ENCODE measurements at places on chromosomes 6 and 20. TPM values are rescaled to one million over a fixed set of nuclear protein-coding genes. Genes with fewer than 3 reads are reported as not detected.
A peak's percentile ranks its signal among the peaks of the same experiment; 100 is the strongest.

GRCh38 chr20:46963196-46963529 is 68.5 kb downstream of the EYA2 start:
- H3K4me3 ChIP-seq: no peak overlapping the region
- no peaks in the 10 kb centered on the region for H3K4me1 ChIP-seq
- no peaks in the 10 kb centered on the region for H3K27me3 ChIP-seq
- no peaks in the 10 kb centered on the region for H3K36me3 ChIP-seq

DNA sequence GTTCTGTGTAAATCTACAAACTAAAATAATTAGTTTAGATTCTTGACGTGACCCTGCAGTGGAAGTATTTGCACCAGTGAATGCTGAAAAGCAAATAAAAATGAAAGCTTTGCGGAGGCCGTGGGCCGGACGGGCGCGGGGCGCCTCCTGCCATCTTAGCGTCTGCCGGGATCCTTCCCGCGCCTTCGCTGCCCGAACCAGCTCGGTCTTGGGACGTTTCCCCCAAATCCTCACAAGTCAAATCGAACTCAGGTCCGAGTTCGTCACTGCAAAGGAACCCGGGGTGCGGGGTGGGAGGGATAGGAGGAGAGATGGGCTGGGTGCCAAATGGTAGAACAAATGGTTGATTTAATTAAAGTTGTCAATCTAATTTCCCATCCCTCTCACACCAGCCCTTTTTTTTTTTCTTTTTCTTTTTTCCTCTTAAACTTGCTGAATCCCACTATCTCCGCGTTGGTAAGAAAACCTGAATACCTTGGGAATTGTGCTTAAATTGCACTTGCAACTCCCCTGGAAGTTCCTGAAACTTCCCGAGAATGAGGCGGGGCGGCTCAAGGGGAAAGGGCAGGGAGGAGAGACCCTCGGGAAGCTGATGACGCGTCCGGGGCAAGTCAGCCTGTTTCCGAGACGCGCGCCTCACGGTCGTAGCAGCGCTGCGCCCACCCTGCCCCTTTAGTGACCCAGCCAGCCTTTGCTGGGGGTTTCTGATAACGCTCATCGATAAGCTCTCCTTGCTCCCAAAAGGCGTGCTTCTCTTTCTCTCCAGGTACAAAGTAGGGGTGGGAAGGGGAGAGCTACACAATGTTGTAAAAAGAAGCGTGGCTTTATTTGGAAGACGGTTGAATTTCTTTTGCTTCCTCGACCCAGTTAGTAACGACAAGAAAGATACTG is 1.8 kb downstream of the GJA1 start:
- H3K27ac ChIP-seq: peak overlapping the region; percentile 84
- peaks cover 4% of the 10 kb centered on the region for H3K4me1 ChIP-seq
- H3K36me3 ChIP-seq: no peaks in the 10 kb centered on the region
- DNase-seq: peak; percentile 53
- H3K4me3 ChIP-seq: peak overlapping the region; percentile 63

GRCh38 chr20:37342231-37343177 is 3.4 kb upstream of the SRC start:
- H3K4me1 ChIP-seq: peaks cover 5% of the 10 kb centered on the region
- H3K4me3 ChIP-seq: no peak overlapping the region
- H3K27me3 ChIP-seq: no peaks in the 10 kb centered on the region
- no peaks in the 10 kb centered on the region for H3K36me3 ChIP-seq
- no peak overlapping the region for H3K27ac ChIP-seq

DNA sequence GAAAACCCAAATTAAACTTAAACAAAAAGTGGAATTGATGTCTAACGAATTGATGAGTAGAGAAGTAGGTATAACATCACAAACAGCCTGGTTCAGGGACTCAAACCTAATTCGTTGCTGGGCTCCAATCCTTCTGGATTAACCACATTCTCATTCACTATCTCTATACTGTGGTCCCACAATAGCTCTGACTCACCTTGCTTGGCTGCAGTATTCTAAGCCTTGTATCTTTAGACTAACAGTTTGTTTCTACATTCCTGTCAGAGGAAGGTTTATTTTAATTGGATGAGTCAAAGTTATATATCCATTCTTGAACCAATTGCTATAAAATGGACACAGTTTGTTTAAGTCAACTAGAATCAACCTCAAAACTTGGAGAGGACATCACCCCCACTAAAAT is 530.5 kb upstream of the PTCHD4 start:
- no peaks in the 10 kb centered on the region for H3K4me1 ChIP-seq
- H3K36me3 ChIP-seq: no peaks in the 10 kb centered on the region
- H3K4me3 ChIP-seq: no peak overlapping the region
- H3K27ac ChIP-seq: no peak overlapping the region
- no peaks in the 10 kb centered on the region for H3K27me3 ChIP-seq

DNA sequence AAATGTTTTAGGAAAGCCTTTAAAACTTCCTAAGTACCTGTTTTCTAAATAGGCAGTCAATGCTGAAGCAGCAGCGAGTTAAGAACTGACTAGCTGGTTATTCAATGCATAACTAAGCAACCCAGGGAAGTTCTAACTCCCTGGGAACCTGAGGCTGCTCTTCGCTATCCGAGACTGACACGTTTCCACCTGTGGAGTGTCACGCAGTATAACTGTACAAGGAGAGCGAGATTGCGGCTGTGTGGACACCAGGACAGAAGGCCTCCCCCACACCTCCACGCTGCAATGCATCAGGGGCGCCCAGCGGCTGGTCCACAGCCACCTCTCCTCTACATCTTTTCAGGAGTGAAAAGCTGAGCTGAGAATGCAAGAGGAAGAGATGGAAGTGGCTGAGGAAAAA is 8.0 kb downstream of the PXDC1 start:
- peaks cover 4% of the 10 kb centered on the region for H3K4me1 ChIP-seq
- DNase-seq: no peak
- H3K27me3 ChIP-seq: no peaks in the 10 kb centered on the region

DNA sequence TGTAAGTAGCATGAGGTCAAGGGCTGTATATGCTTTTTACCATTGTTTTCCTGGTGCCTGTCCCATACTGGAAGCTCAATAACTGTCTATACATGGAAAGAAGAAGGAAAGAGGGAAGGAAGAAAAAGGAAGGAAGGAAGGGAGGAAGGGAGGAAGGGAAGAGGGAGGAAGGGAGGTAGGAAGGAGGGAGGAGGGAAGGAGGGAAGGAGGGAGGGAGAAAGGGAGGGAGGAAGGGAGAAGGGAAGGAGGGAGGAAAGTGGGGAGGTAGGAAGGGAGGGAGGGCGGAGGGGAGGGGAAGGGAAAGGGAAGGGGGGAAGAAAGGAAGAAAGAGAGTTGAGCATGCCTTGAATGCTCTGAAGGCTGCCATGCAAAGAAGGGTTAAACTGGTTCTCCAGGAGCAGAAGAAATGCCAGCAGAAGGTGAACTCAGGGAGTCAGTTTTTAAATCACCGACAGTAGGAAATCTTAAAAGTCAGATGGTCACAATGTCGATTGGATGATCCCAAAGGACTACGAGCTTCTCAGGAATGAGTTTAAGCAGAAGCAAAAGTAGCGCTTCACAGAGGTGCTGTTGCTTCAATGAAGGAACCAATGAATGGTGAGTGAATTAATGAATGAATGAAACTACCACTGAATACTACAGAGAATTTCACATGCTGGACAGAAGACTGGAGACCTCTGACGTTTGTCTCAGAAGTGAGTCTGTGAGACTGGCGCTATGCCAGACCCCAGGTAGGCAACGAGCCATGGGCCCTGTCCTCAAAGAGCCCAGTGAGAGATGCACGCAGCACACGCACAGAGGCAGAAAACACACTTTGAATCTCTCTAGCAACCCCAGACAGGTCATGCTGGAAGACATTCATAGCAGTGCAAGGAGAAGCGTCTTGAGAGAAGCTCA is 117.6 kb downstream of the MRPL14 start:
- H3K27ac ChIP-seq: no peak overlapping the region
- H3K4me1 ChIP-seq: no peaks in the 10 kb centered on the region
- no peaks in the 10 kb centered on the region for H3K36me3 ChIP-seq
- no peaks in the 10 kb centered on the region for H3K27me3 ChIP-seq

DNA sequence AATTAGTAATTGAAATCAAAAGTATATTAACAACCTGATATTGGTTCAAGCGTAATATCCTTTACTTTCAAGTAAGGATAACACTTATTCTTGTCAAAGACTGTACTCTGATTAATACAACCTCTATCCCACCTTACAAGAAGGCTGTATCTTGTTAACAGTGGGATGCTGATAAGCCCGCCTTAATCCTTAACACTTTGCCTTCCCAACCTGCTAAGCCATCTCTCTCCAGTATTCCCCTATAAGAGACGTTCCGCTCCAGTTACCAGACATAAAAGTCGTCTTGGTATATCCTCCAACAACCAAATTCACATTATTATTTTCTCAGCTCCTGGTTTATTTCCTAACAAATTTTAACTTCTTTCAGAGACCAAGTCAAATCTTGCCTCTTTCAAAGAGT is 2.0 kb downstream of the BTBD9 start:
- H3K4me1 ChIP-seq: peaks cover 5% of the 10 kb centered on the region
- no peak overlapping the region for H3K4me3 ChIP-seq
- no peak overlapping the region for H3K27ac ChIP-seq
- H3K27me3 ChIP-seq: no peaks in the 10 kb centered on the region

GRCh38 chr6:112800916-112801315 is 453.8 kb downstream of the RFPL4B start:
- DNase-seq: no peak
- H3K36me3 ChIP-seq: no peaks in the 10 kb centered on the region
- no peak overlapping the region for H3K27ac ChIP-seq
- no peaks in the 10 kb centered on the region for H3K4me1 ChIP-seq
- no peak overlapping the region for H3K4me3 ChIP-seq

- peaks cover 1% of the 10 kb centered on the region for H3K4me1 ChIP-seq
- H3K27me3 ChIP-seq: no peaks in the 10 kb centered on the region
- peak overlapping the region; percentile 69 for H3K4me3 ChIP-seq
- no peaks in the 10 kb centered on the region for H3K36me3 ChIP-seq
- H3K27ac ChIP-seq: peak overlapping the region; percentile 100
Measured at GRCh38 chr6:163416557-163417253, 2.2 kb downstream of the QKI start.

GRCh38 chr6:39041072-39041471 is 7.5 kb upstream of the GLP1R start:
- no peak overlapping the region for H3K27ac ChIP-seq
- H3K4me1 ChIP-seq: no peaks in the 10 kb centered on the region
- DNase-seq: no peak
- no peaks in the 10 kb centered on the region for H3K27me3 ChIP-seq
- no peaks in the 10 kb centered on the region for H3K36me3 ChIP-seq

- no peaks in the 10 kb centered on the region for H3K4me1 ChIP-seq
- no peak for DNase-seq
- no peaks in the 10 kb centered on the region for H3K36me3 ChIP-seq
- no peak overlapping the region for H3K27ac ChIP-seq
Measured at GRCh38 chr6:133396233-133396983, 155.3 kb downstream of the EYA4 start.

GRCh38 chr6:86683132-86683908 is 254.0 kb upstream of the HTR1E start:
- no peak for DNase-seq
- no peaks in the 10 kb centered on the region for H3K27me3 ChIP-seq
- H3K4me1 ChIP-seq: no peaks in the 10 kb centered on the region
- no peak overlapping the region for H3K27ac ChIP-seq
- H3K36me3 ChIP-seq: no peaks in the 10 kb centered on the region

DNA sequence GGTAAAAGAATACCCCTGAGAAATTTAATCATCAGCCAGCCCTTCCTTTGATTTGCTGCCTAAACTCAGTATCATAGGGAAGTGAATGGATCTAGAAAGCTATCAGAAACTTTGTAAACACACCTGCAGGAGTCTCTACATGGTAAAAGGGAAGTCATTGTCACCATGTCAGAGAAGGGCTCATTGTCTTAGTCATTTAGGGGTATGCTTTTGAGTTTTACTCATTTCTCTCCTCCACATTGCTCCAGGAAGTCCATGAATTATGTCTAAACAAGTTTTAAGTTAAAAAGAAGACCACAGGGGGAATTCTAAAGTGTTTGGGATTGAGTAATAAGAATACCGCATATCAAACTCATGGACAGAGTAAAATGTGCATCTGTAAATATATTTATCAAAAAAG is 2.5 kb downstream of the SLC17A1 start:
- no peak overlapping the region for H3K4me3 ChIP-seq
- H3K27ac ChIP-seq: no peak overlapping the region
- H3K36me3 ChIP-seq: no peaks in the 10 kb centered on the region
- H3K4me1 ChIP-seq: no peaks in the 10 kb centered on the region

GRCh38 chr20:416950-417800 is 9.1 kb downstream of the RBCK1 start:
- no peaks in the 10 kb centered on the region for H3K27me3 ChIP-seq
- H3K36me3 ChIP-seq: no peaks in the 10 kb centered on the region
- no peak for DNase-seq
- H3K4me3 ChIP-seq: no peak overlapping the region

- DNase-seq: peak; percentile 64
- H3K27ac ChIP-seq: no peak overlapping the region
- no peak overlapping the region for H3K4me3 ChIP-seq
- no peaks in the 10 kb centered on the region for H3K27me3 ChIP-seq
Measured at GRCh38 chr20:38144974-38145728, 19.9 kb downstream of the TGM2 start.

GRCh38 chr6:157089258-157089657 is 234.1 kb downstream of the TMEM242 start:
- no peaks in the 10 kb centered on the region for H3K36me3 ChIP-seq
- H3K4me1 ChIP-seq: peaks cover 14% of the 10 kb centered on the region
- H3K27me3 ChIP-seq: no peaks in the 10 kb centered on the region
- DNase-seq: no peak
- H3K4me3 ChIP-seq: no peak overlapping the region

- H3K4me1 ChIP-seq: peaks cover 17% of the 10 kb centered on the region
- DNase-seq: no peak
- H3K27me3 ChIP-seq: no peaks in the 10 kb centered on the region
- no peak overlapping the region for H3K4me3 ChIP-seq
- peak overlapping the region; percentile 78 for H3K27ac ChIP-seq
Measured at GRCh38 chr6:108942556-108943492, 94.6 kb downstream of the ARMC2 start.

- no peak overlapping the region for H3K4me3 ChIP-seq
- no peaks in the 10 kb centered on the region for H3K27me3 ChIP-seq
- DNase-seq: no peak
- H3K27ac ChIP-seq: no peak overlapping the region
Measured at GRCh38 chr20:51416532-51417249, 125.8 kb downstream of the NFATC2 start.

DNA sequence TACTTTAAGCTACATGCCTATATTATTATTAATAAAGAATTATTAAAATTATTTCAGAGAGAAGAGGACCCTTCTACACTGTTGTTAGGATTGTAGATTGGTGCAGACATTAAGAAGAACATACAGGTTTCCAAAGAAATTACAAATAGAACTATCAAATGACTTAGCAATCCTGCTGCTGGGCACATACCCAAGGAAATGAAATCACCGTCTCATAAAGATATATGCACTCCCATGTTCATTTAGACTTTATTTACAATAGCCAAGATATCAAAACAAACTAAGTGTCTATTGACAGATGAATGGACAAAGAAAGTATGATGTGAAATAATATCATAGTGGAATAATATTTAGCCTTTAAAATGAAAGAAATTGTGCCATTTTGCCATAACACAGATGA is 687.7 kb upstream of the POU3F2 start:
- H3K4me1 ChIP-seq: no peaks in the 10 kb centered on the region
- no peak overlapping the region for H3K4me3 ChIP-seq
- H3K36me3 ChIP-seq: no peaks in the 10 kb centered on the region
- no peak overlapping the region for H3K27ac ChIP-seq
- no peak for DNase-seq

PAQR8 gene
- 13.2 TPM for total RNA-seq

SLC17A3 gene
- not detected for total RNA-seq

SAPCD1 gene
- 5.2 TPM for total RNA-seq

SRC gene
- 25.0 TPM for total RNA-seq

CAP2 gene
- total RNA-seq: 16.6 TPM

RBM24 gene
- 4.9 TPM for total RNA-seq

AVP gene
- total RNA-seq: not detected

SLC2A4RG gene
- 131 TPM for total RNA-seq

FKBP1C gene
- 0.92 TPM for total RNA-seq

BMP7 gene
- total RNA-seq: 1.3 TPM

NOX3 gene
- total RNA-seq: not detected
